ENCODE measurements at places on chromosomes 5 and 9. TPM values are rescaled to one million over a fixed set of nuclear protein-coding genes. Genes with fewer than 3 reads are reported as not detected.

The PAEP gene
- 0.68 TPM for polyA plus RNA-seq

The ADAMTS13 gene
- 9.8 TPM for polyA plus RNA-seq

The PTGDS gene
- 21.1 TPM for polyA plus RNA-seq

The AQP3 gene
- 20.8 TPM for polyA plus RNA-seq

The ZNG1F gene
- polyA plus RNA-seq = 31.4 TPM

The ZNF608 gene
- 112 TPM for polyA plus RNA-seq

The CHSY3 gene
- polyA plus RNA-seq = 5.2 TPM

The C9orf153 gene
- 0.43 TPM for polyA plus RNA-seq

The PDE8B gene
- 8.5 TPM for polyA plus RNA-seq

The GALNT12 gene
- polyA plus RNA-seq = 21.4 TPM

The SIT1 gene
- 0.51 TPM for polyA plus RNA-seq

The BTNL9 gene
- polyA plus RNA-seq = 19.4 TPM

The SVEP1 gene
- 15.8 TPM for polyA plus RNA-seq

The TMEM252 gene
- polyA plus RNA-seq = 1.9 TPM

The GCNT1 gene
- polyA plus RNA-seq = 4.7 TPM

The EDIL3 gene
- polyA plus RNA-seq = 37.1 TPM

The SLC2A6 gene
- 3.0 TPM for polyA plus RNA-seq

The FAT2 gene
- 0.18 TPM for polyA plus RNA-seq

The PHF24 gene
- polyA plus RNA-seq = 0.81 TPM

The CLIC3 gene
- 74.3 TPM for polyA plus RNA-seq

The SLC12A2 gene
- 83.6 TPM for polyA plus RNA-seq

The SLC6A19 gene
- not detected for polyA plus RNA-seq

The SOX30 gene
- polyA plus RNA-seq = 0.46 TPM

The GLRA1 gene
- not detected for polyA plus RNA-seq

The PCDHGA1 gene
- polyA plus RNA-seq = 0.66 TPM

The PLPPR1 gene
- 18.2 TPM for polyA plus RNA-seq

The ENTREP1 gene
- 50.8 TPM for polyA plus RNA-seq

The RNF224 gene
- polyA plus RNA-seq = 1.5 TPM

The CCL19 gene
- 0.67 TPM for polyA plus RNA-seq

The CBY3 gene
- polyA plus RNA-seq = 1.1 TPM

The DMGDH gene
- 2.2 TPM for polyA plus RNA-seq

The HSPA4 gene
- 93.0 TPM for polyA plus RNA-seq
